Spinal cord (tissue), 10 donors: ENCODE measurements at places on chromosomes 6 and 20. TPM values are rescaled to one million over a fixed set of nuclear protein-coding genes. Genes with fewer than 3 reads are reported as not detected.
A peak's percentile ranks its signal among the peaks of the same experiment; 100 is the strongest.

GRCh38 chr6:45054610-45055009, 273.5 kb upstream of the RUNX2 start:
- no peak for DNase-seq

DNA sequence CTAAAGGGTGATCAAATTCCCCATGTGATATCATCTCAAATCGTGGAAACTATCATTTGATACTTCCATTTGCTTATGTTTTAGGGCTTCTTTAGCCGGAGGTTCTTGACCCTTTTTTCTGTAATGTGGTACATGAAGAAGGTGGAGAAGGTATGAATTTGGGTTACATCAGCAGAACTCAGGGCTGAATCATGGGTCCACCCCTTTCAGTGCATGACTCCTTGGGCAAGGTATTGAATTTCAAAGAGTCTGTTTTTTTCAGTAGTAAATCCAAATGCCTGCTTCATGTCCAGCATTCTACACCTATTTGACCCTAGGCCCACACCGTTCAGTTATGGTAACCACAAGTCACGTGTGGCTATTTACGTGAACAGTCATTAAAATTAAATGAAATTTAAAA, 30.6 kb upstream of the QKI start:
- DNase-seq = no peak

- no peak for DNase-seq
These were observed 175.2 kb downstream of the MRPL14 start for GRCh38 chr6:43951756-43952675.

- no peak for DNase-seq
These were observed 42.3 kb downstream of the DACT2 start for GRCh38 chr6:168277274-168277669.

DNA sequence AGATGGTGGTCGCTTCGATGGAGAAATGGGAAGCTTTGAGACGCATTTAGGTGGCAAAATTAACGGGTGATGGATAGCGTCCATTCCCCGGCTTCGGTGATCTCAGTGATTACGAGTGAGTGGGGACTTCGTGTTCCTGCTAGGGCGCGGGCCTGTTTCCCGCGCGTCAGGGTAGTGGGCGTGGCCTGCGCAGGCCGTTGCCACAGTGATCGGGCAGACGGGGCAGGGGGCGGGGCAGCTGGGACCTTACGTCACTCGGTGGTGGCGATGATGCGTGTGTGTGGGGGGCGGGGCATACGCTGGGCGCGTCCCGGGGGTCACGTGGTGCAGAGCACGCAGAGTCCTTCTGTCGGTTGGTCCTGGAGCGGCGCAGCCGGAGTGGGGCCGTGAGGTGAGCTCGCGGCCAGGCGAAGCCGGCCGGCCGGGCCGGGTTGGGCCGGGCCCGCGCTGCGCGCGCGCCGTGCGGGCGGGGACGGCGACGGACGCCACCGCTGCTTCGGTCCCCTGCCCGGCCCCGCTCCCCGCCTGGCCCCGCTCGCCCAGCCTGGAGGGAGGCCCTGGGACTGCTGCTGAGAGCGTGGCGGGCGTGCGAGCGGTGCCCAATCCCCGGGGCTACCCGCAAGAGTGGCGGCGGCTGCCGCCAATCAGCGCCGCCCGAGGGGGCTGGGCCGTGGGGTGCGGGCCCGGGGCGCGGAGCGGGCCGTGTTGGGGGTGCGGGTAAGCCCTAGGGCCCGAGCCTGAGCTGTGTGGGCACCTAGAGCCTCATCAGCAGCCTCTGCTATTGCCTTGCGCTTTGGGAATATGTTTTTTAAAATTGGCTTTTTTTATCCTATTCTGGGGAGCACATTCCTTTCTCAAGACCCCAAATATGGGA, at the start of gene PHF20:
Gene PHF20 (plus strand): TSS at position 327 of the 874 bp plus-strand sequence. CDS start 29,508 bp downstream, outside the sequence.
- peak; percentile 91 for DNase-seq

GRCh38 chr6:166411271-166411670, 28.5 kb upstream of the MPC1 start:
- no peak for DNase-seq

- no peak for DNase-seq
These were observed 89.9 kb downstream of the GPR6 start for GRCh38 chr6:110067837-110068591.

C6orf47 gene
- total RNA-seq = 12.4 TPM

C2 gene
- 8.4 TPM for total RNA-seq

PRSS16 gene
- 0.11 TPM for total RNA-seq

PHACTR1 gene
- 30.7 TPM for total RNA-seq

BHLHE23 gene
- not detected for total RNA-seq

DLL1 gene
- 12.9 TPM for total RNA-seq

RHAG gene
- total RNA-seq = 2.4 TPM
